ENCODE measurements at places on chromosomes 6 and 20.

DNA sequence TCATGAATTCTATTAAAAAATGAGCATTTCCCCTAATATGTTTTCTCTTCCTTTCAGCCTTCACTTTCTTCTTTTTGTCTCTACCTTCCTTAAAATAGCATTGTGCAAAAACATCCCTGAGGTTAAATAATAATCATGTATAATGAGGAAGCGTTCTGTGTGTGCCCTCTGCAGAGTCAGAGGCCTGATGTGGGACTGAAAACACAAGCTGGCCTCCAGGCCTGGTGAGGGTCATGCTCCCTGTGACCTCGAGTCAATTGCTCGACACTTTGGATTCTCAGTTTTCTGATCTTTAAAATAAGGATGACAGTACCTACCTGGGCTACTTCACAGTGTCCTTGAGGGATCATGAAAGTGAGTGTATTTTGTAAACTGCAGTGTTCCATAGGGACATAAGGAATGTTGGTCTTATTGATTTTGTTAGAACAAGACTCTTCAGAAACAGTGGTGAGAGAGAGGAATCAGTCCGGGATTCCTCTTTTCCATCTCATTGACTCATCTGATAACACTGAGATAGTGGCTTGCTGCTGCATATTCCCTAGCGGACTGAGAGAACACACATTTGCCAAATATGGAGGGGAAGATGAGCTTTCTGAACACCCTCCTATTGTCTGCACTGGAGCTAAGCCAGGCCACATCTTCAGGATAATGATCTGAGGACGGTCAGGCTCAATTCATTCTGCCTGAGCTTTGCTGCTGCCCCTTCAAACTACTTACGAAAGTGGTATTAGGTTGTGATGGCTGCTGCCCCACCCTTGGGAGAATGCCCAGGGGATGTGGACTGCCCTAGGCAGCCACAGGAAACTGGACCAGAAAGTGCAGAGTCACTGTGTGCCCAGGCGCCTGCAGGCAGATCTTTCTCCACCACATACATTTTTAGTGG is 39.6 kb upstream of the PDE7B start:
- DNase-seq: no peak

DNA sequence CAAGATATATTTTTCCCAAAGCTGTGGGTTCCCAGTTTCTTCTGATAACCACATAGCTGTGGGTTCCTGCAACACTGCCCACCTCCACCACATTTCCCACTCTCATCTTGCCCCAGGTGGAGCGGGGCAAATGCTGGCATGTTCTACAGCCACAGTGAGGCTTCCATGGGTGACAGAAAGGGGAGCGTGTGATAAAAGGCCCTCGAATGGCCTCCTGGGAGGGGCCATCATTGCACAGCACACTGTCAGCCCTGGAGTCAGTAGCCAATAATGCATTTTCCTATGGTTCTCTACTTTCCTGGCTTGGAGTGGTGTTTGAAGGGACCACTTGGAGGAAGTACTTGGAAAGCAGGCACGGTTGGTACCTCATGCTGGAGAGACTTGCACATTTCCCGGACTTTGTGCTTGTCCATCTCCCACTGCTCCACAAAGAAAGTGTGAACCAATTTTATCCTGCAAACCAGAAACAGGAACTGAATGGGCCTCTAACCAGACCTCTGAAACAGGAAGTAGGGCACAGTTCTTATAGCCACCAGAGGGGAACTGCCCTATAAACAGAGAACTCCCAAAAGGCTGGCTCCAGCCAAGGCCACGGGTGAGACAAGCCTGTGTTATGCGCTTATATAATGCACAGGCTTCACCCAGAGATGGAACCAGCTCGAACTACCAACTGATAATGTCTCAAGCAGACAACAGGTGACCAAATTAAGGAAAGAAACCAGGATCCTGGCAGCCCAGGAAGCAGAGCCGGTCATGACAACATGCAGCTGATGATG is 8.6 kb downstream of the MAP3K5 start:
- DNase-seq: no peak

DNA sequence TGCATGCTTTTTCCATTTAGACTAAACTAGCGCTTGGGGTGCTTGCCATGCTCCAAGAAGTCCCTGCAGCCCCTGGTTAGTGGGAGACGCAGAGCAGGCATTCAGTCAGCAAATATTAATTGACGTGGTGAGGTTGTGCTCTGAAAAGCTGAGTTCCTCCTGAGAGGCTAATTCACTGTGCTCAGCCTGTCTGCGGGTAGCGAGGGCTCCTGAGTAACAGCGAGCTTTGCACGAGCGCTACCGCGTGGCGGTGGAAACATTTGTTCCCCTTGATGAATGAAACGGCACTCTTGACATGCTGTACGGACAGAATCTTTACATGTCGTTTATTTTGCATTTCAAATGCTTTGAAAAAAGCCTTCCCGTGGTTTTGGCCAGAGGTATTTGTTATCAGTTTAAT is 170.6 kb upstream of the AGPAT4 start:
- DNase-seq: peak; percentile 58

DNA sequence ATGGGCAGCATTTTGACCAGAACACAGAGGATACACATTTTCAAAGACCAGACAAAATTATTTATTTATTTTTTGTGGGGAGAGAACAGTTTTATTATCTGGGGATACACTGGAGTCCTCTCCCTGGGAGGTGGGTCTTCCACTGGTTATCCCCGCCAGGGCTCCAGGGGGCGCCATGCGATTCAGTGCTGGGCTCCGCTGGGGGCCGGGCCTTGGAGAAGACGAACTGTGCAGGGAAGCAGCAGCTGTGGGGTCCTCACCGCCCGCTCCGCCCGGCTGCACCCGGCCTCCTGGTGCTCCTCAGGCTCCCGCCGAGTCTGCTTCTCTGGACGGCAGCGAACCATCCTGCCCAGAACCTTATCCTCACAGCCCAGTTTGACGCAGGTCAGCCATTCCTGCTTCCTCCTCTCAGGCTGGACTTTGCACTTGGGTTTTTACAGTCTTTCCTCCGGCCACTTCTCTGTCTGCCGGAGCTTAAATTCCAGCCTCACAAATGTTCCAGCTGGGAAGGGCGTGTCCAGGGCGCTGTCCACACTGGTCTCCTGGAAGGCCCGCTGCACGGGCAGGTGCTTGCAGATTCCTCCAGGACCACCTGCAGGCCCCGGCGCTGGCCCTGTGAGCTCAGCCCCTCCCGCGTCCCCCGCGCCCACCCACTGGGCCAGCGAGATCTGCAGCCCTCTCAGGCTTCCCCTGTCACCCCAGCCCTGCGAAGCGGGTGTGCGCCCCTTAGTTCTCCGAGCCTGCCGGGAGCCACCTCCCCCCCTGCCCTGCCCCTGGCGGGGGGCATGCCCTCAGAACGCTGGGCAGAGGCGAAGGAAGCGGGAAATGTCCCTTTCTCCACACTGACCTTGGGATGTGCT is 1830.0 kb upstream of the DEFB115 start:
- DNase-seq: no peak

- DNase-seq: no peak
These were observed 16.5 kb upstream of the GPR6 start for GRCh38 chr6:109961611-109962041.

DNA sequence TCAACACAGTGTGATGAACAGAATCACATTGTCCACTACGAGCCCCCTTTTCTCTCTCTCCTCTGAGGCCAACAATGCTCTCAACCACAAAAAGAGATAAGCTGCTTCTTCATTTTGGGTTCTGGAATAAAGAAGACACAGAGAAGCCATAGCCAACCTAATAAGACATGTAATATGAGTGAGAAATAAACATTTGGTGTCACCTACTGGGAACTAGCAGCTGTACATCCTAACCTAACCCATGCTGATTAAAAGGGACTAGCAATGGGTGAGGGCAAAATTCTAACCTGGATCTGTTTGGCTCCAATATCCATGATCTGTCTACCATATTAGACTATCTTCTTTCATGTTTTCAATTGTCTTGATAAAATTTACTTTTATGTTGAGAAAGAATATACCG is 369.1 kb upstream of the MARCKS start:
- no peak for DNase-seq

DNA sequence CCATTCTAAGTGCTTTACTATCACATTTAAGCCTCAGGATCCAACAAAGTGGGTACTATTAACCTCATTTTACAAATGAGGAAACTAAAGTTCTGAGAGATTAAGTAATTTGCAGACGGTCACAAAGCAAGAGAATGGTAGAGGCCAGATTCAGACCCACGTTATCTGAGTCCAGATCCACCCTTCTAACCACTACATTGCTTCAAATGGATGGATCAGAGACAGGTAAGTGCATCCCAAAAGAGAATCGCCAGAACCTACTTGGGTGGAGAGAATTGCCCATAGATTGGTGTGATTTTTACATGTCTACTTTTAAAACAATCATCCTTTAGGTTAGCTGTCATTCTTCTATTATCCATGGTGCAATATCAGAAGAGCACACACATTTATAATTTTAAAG is 7.1 kb downstream of the MAN1A1 start:
- DNase-seq: no peak

DNA sequence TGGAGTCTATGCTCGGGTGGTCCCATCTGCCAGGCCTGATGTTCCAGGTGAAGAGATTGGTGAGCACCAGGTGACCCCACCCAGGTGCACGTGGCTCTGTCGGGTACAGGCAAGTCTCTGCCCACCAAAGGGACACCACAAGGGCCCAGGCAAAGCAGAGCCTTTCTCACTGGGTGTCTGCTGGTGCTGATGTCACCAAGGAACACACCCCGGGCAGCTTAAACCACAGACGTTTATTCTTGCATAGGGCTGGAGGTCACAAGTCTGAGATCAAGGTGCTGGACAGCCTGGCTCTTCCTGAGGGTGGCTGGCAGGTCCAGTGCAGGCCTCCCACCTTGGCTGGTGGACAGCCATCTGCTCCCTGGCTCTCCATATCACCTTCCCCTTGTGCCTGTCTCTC is 100.7 kb upstream of the CD93 start:
- no peak for DNase-seq

GRCh38 chr6:131694832-131695426 is 6.3 kb downstream of the OR2A4 start:
- peak; percentile 71 for DNase-seq

DNA sequence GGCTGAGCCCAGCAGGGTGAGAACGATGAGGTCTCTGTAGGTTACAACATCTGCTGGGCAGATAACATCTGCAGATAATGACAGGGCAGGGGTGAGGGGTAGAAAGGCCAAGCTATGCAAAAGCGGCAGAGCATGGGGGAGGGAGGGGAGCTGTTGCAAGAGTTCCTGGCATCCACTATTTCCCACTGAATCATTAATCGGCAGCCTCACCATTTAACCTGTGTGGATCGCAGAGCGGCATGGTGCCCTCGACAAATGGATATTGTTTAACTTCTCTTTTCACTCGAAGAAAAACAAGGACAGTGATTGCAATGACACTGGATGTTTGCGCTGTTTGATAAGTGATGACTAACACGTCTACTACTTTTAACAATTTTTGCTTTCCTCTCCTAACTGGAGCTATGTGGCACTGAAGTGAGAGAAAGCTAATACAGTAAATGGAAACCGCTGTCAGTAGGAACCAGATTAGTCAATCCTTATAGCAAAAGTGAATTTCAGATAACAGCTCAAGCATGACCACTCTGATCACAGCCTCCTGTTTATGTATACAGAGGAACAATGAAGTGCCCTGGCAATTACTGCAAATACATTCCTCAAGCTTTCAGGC is 381.5 kb downstream of the TFAP2A start:
- DNase-seq: no peak

DNA sequence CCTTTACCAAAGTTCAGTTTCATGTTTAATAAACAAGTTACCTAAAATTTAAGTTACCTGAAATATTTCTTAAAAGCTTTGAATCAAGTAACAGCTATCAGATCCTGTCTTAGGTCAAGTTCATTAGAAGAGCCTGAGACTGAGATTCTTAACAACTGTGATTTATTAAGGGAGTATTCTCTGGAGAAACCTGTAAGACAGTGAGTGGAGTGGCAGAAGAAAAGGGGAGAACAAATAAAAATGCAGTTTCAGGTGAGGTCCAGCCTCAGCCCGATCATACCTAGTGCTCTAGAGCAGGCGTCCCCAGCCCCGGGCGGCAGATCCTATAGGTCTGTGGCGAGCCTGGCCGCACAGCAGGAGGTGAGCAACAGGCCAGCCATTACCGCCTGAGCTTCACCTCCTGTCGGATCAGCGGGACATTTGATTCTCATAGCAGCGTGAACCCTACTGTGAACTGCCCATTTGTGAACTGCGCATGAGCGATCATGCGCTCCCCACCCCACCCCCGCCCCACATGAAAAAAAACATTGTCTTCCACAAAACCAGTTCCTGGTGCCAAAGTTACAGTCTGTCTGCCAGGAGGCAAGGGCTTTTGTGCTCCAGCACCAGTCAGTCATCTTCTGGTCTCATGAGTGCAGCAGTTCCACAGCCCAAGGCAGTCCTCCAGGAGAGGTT is 59.2 kb upstream of the ADGRB3 start:
- no peak for DNase-seq

- DNase-seq: no peak
These were observed 8.0 kb downstream of the RNF182 start for GRCh38 chr6:13932785-13933184.

GRCh38 chr6:43269273-43270007 is 26.2 kb downstream of the TTBK1 start:
- DNase-seq: no peak

GRCh38 chr20:2379511-2380229 is 1.0 kb upstream of the TGM6 start:
- no peak for DNase-seq

- DNase-seq: no peak
These were observed 80.8 kb downstream of the CBFA2T2 start for GRCh38 chr20:33570743-33571142.

DNA sequence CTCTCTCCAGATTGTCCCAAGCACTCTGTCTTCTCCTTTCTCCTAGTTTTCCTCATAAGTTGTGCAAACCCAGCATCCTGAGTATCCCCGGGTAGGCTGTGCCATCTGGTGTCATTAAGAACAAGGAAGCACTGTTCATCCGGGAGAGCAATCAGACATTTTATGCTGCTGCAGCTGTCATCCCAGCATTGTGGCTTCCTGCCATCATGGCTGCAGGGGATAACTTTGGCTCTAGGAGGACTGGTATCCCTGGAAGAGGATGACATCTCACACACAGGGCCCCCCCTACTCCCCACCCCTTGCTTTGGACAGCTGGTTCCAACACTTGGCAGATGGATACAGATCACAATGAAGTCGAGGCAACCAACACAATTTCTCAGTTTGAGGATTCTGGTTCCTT is 1195.1 kb upstream of the MAP3K7 start:
- DNase-seq: peak; percentile 55
